ENCODE measurements at places on chromosomes 6 and 20. TPM values are rescaled to one million over a fixed set of nuclear protein-coding genes. Genes with fewer than 3 reads are reported as not detected.

TXLNB gene
- 0.75 TPM for total RNA-seq

ELOVL5 gene
- total RNA-seq: 83.3 TPM

NTSR1 gene
- 0.40 TPM for total RNA-seq

C20orf204 gene
- 1.7 TPM for total RNA-seq

PRDM13 gene
- total RNA-seq: not detected

BPI gene
- total RNA-seq: 0.72 TPM

CAPN11 gene
- total RNA-seq: 0.95 TPM

NMBR gene
- not detected for total RNA-seq

PXDC1 gene
- 48.4 TPM for total RNA-seq
